ENCODE measurements at places on chromosomes 4 and X.

GRCh38 chrX:41026702-41027078, 58.6 kb upstream of the USP9X start:
- no peak for DNase-seq

DNA sequence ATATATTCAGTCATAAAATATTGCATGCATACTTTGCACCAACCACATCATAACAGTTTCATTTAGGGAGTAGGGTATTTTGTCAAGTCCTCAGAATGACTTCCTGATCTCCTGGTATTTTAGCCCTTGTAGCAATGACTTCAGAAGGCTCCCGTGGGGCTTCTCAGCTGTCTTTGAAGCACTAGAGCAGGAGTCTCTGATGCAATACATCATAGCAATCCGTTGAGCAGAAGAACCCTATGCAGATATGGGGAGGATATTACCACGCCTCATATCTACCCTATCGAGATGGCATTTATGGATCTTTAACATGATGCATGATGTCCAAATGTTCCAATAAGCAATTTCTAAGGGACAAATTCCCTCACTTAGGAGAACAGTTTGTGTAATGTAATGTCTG, 373.7 kb upstream of the FTHL17 start:
- no peak for DNase-seq

DNA sequence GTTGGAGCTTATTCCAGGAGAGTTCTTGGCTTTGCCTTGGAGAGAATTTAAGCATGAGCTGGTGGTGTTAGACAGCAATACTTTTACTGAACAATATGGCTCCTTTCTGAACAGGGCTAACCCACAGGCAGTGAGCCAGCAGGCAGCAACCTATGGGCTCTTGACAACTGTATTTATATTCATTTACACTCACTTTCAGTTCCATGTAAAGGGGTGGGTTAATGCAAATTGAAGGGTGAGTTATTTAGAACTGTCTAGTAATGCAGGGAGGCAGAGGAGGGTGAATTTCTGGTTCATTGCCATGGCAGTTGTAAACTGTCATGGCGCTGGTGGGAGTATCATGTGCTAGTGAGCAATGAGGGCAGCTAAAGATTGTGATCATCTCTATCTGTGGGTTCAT, 15.7 kb downstream of the FOXR2 start:
- DNase-seq: no peak

- DNase-seq: no peak
Observed at GRCh38 chrX:136710325-136710951, 62.5 kb downstream of the CD40LG start.

DNA sequence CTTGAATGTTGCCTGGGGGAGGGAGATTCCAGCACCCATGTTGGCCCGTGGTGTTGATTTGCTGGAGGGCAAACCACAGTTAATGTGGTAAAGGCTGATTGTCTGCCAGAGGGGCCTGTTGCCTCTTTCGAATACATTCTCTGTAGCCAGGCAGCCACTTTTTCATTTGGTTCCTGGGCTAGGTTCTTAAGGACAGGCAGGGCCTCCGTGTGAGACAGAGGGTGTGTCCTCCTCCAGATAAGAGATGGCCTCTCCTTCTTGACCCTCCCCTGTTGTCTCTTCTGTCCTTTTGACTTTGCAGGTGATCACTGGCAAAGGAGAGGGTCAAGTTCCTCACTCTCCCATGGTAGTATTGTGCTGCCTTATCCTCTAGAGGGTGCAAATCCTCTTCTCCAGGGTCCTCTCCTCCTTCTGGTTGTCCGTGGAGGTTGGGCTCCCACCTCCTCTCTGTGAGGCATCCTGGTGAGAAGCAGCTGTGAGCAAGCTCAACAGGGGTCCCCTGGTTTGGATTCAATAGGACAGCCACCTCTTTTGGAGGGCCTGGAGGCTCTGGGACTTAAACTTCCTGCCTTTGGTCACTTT, 44.9 kb downstream of the ZNF182 start:
- DNase-seq: no peak

- no peak for DNase-seq
Observed at GRCh38 chrX:111719426-111720210, 38.6 kb downstream of the ALG13 start.

DNA sequence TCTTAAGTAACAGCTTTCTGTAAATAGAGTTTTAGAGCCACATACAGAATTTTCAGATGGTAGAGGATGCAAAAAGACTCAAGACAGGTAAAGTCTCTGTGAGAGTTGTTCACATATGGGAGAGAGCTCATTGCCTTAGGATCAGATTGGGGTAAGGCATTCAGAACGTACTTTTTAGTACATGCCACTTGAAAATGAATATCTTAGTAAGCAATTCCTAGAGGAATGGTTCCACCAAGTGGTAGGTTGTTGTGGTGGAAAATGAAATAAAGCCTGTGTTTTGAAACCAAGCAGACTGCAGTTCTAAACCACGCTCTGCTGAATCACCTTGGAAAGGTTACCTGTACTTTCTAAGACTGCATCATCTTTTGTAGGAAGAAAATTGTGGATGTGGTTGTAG, 547.0 kb upstream of the LCORL start:
- no peak for DNase-seq

- DNase-seq: no peak
Observed at GRCh38 chr4:21202959-21203358, 502.7 kb downstream of the PACRGL start.

- DNase-seq: no peak
Observed at GRCh38 chrX:34218063-34218462, 85.9 kb upstream of the FAM47A start.

DNA sequence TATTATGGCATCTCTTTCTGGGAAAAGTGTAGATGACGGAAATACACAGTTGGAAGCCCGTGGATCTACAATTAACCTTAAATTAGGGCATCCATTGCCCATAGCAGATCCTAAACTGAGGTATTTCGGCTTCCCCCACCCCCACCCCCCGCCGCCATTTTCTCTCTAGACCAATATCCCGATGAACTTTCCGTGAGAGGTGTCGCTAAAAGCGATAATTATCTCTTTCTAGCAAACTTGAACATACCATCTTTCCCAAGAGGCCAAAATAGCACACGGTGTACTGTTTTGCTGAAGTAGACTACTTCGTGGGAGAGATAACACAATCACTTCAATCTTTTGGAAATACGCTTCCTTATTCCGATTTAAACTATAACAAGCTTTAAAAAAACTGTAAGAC, 554 bp downstream of the KLHL15 start:
- DNase-seq: no peak

DNA sequence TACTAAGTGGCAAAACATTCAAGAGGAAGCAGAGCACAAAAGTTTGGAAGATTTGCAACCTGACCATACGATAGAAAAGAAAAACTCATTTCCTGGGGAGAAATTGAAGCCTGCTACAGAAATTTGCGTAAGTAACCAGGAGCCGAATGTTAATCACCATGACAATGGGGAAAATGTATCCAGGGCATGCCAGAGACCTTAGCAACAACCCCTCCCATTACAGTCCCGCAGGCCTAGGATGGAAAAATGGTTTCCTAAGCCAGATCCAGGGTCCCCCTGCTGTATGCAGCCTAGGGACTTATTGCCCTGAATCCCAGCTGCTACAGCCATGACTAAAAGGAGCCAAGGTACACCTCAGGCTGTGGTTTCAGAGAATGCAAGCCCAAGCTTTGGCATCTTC, 472.2 kb upstream of the KLHL4 start:
- no peak for DNase-seq

DNA sequence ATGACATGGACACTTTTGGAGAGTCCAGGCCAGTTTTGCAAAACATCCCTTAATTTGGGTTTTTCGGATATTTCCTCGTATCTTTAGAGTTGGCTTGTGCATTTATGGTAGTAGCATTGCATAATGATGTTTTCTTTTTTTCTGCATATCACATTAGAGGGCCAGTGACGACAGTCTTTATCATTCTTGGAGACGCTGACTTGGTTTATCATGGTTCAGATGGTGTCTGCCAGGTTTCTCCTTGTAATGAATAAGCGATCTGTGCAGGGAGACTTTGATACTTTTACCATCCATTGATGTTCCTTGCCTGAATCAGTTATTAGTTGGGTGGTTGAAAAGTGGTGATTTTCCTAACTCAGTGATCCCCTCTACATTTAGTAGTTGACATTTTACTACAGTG, 46.6 kb downstream of the KIAA0232 start:
- no peak for DNase-seq
